Activated CD8-positive, alpha-beta memory T cell treated with anti-CD3 and anti-CD28 coated beads for 24 hours (primary cell): ENCODE measurements at places on chromosomes 2 and 18.

DNA sequence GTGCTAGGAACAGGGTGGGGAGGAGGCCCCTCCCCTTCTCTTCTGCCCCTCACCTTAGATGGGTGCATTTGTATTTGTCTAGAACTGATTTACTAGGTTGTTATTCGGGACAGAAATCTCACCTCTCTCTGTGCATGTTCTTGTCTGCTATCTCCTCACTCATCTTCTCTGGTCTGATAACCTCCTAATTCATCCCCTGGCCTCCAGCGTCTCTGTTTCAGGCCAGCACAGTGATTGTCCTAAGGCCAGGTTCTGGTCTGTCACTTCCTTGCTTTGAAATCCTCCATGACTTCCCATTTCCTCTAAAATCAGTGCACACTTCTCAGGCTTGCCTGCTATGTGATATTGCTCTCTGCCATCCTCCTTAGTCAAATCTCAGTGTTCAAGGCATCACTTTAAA, 58.4 kb downstream of the CELF4 start:
- DNase-seq, result no peak

DNA sequence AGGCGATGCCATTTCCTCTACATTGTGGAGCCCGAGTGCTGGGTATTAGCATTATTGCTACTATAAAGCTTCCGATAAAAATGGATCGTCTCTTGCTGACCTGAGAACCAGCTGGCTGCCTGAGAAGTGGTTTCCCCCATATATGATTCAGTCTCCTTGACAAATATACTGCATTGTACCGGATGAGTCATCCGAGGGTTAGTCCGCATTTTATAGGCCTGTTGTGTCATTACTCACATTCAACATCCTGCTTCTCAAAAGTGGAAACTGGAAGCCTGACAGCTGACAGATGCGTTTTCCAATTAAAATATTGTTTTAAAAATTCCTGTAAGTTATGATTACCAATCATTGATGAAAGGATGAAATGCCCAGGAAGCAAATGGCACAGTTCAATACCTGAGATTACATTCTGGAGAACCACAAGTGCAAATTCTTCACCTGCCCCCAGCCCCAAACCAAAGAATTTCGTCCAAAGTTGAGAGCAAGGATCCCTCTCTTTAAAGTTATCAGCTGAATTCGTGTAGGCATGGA, 65.7 kb downstream of the SPRED2 start:
- DNase-seq, result no peak

DNA sequence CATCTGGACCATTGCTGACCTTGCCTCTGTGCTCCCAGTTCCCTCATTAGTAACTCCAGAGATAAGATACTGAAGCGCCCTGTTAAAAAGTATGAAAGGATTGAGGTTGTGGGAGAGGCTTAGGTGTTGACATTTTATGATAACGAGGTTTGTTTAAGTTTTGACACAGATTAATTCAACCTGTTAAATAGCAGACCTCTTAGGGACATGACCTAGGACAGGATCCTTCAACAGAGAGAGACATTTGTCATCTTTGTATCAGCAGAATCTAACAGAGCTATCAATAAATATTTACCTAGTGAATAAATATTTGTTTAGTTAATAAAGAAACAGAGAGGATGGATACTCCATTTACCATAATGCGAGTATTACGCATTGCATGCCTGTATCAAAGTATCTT, 99.5 kb downstream of the DCC start:
- DNase-seq, result no peak

DNA sequence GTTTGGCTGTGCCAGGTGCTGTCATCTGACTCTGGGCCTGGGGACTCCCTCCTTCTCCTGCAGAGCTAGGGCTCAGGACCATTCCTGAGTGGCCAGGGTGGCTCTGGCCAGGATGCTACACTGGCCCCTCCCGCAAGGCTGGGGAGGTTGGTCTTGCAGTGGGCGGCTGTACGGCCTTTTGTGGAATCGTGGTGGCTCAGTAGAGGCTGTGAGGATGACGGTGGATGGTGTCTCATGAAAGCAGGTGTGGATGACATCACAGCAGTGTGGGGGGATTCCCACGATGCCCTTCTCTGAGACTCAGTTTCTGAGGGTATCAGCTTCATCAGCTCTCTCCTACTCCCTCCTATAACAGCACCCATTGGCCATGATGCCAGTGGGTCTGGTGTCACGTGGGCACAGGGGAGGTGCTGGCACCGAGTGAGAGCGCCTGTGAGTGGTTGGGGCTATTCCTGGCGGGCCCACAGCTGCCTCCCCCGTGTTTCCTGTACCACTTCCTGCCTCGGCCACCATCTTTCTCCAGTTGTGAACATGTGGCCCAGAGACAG, 144.2 kb upstream of the HDAC4 start:
- DNase-seq, result peak; percentile 81

GRCh38 chr2:55459714-55460274, 40.1 kb upstream of the CCDC88A start:
- DNase-seq, result no peak

DNA sequence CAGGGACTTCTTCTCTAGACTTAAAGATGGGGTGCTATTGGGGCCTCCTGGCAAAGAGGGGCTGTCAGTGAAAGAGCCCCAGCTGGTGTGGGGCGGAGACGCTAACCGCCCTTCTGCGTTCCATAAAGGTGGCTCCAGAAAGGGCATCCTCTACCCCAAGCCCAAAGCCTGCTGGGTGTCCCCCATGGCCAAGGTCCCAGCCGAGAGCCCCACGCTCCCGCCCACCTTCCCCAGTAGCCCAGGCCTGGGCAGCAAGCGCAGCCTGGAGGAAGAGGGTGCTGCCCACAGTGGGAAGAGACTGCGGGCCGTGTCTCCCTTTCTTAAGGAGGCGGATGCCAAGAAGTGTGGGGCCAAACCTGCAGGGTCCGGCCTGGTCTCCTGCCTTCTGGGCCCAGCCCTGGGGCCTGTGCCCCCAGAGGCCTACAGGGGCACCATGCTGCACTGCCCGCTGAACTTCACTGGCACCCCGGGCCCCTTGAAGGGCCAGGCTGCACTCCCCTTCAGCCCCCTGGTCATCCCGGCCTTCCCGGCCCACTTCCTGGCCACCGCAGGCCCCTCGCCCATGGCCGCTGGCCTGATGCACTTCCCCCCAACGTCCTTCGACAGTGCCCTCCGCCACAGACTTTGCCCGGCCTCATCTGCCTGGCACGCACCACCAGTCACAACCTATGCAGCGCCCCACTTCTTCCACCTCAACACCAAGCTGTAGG, 15.2 kb downstream of the ARID5A start:
- DNase-seq, result no peak

DNA sequence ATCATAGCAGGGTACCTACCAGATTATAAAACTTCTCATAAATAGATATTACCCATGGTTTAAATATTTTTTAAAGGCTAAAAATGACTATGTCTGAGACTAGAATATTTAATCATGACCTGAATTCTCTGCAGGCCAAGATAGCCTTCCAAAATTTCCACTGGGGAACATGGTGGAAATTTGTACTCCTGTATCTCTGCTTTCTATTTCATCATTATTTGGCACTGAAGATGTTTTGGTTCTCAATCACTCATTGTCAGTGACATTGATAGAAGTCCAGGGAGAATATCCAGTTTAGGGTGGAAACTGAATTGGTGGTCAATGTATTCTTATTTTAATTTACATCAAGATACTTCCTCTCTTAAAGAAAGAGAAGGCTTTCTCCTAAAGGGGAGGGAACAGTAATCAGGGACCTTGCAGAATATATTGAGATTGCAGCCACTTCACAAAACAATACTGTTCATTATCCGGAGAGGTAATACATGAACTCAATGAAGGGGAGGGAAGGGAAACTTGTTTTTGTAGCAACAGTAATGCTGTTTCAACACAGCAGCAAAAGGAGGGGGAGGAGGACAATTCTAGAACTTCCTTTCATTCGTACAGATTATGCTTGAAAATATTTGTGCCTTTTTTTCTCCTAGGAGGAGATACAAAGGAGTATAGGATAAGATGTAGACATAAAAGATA, 34.1 kb downstream of the EEF1B2 start:
- no peak for DNase-seq

GRCh38 chr2:143718745-143719144, 589.5 kb downstream of the ARHGAP15 start:
- DNase-seq, result no peak

DNA sequence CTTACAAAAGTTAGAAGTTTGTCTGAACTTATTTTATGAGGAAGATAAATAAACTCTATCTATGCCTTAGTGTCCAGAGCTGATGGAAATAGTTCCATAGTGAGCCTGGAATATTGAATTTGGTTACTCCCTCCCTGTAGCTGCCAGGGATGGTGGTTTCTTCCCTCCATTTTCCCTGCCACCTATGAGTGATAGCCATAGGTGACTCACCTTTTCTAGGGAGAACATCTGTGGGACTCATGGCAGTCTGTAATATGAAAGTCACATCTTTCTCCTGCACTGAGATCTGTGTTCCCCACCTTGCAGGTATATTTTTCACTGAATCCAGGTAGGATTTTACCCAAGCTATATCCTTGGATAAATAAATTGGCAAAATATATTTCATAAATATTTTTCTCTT, 148.8 kb downstream of the TPGS2 start:
- DNase-seq, result no peak

GRCh38 chr2:142673836-142674235, 203.6 kb upstream of the KYNU start:
- no peak for DNase-seq

DNA sequence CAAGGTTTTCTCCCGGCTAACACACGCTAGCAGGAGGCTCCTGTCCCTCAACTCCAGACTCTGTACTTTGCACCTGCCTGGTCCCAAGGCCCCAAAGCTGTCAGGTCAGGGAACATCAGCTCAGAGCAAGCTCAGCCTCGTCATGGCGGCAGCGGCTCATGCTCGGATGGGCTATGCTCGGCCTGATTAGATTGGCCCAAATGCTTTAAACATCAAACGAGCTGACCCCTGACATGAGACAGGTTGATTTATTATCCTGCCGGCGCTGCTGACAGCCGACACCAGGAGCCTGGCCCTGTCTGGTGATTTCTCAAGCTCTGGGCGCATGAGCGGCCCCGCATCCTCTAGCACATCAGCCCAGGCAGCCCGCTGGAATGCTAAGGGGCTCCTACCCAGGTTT, 436.4 kb downstream of the EIPR1 start:
- no peak for DNase-seq

DNA sequence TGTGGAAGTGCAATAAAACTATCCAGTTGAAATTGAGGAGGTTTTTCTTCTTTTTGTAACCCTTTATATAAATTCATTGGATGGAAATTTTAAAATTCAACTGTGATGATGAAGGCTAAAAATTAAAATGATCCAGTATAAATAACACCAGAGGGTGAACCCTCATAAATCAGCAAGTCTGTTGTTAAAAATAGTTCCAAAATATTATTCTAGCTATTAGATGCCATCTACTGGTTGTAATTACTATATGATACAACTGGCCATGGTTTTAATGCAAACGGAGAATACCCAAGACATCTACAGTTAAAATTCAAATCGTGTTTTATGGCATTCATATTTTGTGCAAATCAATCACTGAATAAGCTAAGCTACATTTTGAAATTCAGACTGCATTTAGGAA, 53.8 kb downstream of the TMEM200C start:
- DNase-seq, result no peak

GRCh38 chr2:216486708-216487107, 11.9 kb upstream of the RPL37A start:
- no peak for DNase-seq

GRCh38 chr2:101124643-101125366, 26.4 kb downstream of the TBC1D8 start:
- DNase-seq, result no peak
